AG09309 (cell line): ENCODE measurements at places on chromosomes 6 and 20.

DNA sequence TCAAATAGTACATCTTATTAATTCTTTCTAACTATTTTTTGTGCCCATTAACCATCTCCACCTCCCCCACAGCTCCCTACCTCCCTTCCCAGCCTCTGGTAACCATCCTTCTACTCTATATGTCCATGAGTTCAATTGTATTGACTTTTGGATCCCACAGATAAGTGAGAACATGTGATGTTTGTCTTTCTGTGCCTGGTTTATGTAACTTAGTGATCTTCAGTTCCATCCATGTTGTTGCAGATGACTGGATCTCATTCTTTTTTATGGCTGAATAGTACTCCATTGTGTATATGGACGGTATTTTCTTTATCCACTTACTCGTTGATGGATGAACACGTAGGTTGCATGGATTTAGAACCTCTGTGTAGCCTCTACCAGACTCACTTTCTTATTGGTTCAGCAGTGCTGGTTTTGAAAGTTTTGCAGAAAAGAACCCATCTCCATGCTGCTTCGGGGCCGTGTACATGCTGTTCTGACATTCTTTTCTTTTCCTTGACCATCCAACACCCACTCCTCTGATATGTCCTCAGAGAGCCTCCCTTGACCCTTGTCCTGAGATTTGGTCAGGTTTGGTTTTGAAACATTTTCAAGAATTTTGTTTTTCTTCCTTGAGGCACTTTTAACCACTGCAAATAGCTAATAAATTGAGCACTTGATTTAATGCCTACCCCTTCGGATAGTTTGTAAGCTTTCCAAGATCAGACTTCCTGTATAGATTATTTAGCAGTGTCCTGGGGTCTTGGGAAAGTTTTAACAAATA is 231.2 kb upstream of the ZFP64 start:
- no peak for DNase-seq

GRCh38 chr20:23021541-23021940 is 13.6 kb upstream of the SSTR4 start:
- no peak for DNase-seq

DNA sequence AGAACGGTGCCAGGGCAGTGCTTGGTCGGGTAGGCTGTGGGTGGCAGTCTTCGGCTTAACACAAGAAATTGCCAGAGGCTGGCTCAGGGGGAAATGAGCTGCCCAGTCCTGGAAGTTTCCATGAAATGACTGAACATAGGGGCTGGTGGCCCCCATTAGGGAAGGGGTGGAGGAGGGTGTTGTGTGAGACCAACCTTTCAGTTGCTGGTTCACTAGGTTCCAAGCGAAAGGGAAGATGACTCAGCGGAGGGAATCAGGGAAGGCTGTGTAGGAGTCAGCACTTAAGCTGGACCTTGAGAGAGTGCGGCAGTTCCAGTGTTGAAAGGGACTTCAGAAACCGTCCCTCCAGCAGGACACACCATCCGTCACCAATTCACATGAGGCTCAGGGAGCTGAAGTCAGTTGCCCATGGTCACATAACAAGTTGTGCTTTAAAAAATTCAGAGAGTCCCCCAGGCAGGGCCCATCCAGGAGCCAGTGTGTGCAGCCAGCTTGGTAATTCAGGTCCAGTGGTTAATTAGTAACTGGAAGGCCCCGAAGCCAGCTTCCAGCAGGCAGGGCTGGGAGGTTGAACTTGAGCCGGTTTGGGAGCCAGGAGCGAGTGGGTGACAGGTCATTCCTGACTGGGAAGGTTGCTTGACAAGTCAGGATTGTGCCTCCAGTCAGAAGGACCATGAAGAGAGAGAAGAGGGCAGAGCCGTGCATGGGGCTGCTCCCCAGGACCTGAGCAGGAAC is at the start of gene SGK2:
TSS of gene SGK2 (plus strand) at position 616 of the 735 bp plus-strand sequence. CDS start 7,469 bp downstream, outside the sequence.
- DNase-seq: no peak

- no peak for DNase-seq
Measured at GRCh38 chr20:57539889-57540288, 14.9 kb upstream of the CTCFL start.

- no peak for DNase-seq
Measured at GRCh38 chr6:76275746-76276145, 203.3 kb upstream of the IMPG1 start.

GRCh38 chr6:137081997-137082396 is 37.2 kb upstream of the IL20RA start:
- DNase-seq: no peak
